Hypothalamus (tissue), 51 donors: ENCODE measurements at places on chromosomes 2 and 18.

DNA sequence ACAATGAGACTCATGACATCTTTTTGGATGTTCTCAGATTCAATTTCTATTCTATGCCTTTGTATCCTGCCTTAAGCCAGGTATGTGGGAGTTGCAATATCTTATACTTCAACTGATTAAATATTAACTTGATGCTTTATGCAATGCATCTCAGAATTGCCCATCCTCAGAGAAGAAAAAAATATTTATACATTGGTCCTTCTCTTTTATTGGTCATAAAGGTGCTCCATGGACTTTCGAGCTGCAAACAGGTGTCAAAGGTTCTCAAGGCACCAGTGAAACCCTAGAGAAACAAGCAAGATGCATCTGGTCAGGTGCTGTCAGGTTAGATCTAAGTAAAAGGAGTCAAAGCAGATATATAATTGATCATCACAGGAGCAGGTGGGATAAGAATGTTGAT, 690.5 kb downstream of the PLCL1 start:
- DNase-seq, result no peak

- DNase-seq, result no peak
These were observed 90.8 kb upstream of the HS6ST1 start for GRCh38 chr2:128409326-128410034.

DNA sequence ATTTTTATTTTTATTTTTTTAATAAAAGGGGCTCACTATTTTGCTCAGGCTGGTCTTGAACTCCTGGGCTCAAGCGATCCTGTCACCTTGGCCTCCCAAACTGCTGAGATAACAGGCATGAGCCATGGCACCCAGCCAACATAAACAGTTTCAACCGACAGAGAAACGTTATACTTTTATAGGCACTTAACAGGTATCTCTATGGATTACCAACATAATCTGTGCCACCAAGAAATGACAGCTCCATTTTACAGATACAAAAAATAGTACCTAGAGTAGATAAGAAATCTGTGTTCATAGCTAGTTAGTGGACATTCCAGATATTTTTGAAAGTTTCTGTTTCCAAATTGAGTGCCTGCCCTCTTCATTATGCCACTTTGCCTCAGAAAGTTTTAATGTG, 1316.7 kb downstream of the LRP1B start:
- DNase-seq, result no peak

DNA sequence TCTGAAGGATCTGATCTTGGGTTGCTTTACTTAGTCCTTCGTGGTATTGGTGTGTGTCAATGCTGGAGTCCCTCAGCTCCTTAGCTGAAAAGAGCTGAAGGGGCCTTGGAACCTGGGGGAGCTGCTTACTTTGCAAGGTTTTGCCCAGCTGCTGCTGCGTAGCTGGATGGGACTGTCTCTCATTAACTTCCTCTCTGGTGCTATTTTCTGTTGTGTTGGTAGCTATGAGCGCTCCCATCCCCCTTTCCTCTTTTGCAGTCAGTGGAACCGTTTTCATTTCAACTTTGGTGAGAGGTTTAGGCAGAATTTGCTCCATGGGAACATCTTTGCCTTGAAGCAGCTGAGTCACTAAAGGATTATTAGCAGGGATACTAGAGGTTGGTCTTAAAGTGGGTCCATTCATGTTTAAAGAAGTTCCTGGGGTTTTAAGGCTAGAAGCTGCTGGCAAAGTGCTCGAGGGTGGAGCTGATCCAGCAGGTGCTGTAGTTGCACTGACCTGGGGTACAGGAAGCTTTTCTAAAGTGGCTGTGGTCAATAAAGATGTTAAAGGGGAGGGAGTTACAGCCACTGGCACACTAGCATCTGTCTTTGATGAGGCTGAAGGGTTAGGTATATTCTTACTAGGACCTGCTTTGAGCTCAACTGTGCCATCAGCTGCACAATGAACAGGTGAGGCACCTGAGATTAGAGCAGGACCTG, 69.9 kb upstream of the DTNB start:
- no peak for DNase-seq

DNA sequence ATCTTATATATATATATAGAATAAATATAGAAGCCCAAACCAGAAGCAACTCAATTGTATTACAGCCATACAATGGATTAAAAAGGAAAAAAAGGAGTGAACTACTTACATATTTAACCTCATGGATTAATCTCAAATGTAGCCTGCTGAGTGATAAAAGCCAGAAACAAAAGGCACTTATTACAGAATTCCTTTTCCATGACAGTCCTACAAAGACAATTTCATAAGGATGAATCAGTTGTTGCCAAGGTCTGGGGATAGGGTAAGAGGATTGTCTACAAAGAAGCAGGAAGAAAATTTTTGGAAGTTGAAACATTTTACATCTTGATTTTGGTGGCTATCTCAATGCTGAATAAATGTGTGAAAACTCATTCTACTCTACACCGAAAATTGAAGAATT, 103.9 kb upstream of the DCC start:
- no peak for DNase-seq

DNA sequence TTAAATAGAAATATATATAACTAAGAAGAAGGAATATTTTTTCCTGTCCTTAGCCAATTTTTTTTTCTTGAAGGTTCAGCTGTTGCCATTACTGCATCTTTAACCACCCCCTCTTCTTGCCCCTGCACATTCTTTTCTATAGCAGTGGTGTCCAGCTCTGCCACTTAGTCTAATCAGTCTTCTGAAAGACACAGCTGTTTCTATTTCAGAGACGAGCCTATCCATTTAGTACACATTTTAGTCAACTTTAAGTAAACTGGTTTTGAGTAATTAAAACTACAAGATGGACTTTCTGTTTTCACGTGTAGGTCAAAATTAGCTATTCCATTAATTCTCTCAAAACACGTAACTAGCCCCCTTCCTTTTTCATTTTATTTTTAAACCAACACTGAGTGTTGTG, 21.0 kb downstream of the SPOPL start:
- no peak for DNase-seq

- DNase-seq, result no peak
These were observed 73.4 kb downstream of the CDCA7 start for GRCh38 chr2:173427887-173428668.

DNA sequence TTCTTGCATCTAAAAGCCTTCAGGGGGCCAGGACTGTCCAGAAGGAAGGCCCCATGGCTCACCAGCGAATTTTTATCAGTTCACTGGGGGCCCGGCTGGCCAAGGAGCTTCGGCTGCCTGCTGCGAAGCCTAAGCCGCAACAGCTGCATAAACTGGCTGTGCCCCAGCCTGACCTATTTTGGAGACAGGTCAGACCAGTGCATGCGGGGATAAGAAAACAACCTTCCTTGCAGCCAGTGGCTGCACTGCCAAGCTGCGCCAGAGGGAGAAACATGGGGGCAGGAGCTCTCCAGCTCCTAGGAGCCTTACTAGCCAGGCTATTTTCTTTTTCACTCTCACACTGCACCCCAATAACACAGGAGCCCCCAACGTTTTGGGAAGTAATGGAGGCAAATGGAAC, 15.2 kb downstream of the PAX3 start:
- DNase-seq, result no peak

DNA sequence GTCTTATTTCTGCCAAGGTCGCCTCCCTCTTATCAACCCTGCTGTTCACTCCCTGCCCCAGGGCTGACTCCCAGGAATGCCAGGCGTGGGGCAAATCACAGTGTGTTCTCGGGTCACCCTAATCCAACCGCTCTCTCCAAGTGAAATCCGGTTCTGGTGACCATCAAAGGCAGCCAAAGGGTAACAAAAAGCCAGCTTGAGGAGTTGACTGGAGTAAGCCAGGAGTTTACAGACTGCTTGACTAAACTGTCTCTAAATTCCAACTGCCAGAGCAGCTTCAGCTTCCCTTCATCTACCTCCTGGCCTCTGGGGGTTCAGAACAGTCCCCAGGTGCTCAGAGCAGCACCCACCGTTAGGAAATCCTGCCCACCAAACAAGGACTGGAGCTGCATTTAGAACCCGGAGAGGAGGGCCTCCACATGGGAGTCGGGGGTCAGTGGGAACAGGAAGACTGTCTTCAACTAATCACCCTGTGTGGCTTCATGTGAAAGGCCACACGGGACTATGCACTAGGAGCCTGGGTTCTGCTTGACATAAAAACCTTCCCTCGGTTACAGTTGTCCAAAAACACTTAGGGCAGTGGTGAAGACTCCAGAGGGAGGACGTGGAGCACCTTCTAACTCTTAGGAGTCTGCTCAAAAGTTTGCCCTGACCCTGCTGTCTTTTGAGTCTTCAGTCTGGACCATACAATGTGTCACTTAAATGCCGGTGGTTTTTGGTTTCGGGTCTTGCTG, 24.2 kb upstream of the MCFD2 start:
- DNase-seq, result no peak

DNA sequence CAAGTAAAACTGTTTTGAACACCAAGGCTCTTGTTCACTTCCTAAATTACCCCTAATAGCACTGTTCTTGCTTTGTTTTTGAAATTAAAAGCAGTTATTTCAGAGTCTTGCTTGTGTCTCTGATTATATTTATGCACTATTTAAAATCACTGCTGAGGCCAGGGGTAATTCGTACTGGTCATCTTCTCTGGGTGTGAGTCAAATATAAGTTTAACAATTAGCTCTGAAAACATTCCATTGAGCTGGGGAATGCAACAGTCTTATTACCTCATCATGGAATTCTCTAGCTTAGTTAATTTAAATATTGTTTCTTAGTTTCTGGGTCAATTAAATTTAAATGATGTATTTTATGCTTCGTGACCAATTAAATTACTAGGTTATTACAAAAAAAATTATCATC, 135.0 kb downstream of the MEIS1 start:
- DNase-seq, result no peak

- no peak for DNase-seq
These were observed 184.0 kb upstream of the CHAC2 start for GRCh38 chr2:53583583-53583982.

DNA sequence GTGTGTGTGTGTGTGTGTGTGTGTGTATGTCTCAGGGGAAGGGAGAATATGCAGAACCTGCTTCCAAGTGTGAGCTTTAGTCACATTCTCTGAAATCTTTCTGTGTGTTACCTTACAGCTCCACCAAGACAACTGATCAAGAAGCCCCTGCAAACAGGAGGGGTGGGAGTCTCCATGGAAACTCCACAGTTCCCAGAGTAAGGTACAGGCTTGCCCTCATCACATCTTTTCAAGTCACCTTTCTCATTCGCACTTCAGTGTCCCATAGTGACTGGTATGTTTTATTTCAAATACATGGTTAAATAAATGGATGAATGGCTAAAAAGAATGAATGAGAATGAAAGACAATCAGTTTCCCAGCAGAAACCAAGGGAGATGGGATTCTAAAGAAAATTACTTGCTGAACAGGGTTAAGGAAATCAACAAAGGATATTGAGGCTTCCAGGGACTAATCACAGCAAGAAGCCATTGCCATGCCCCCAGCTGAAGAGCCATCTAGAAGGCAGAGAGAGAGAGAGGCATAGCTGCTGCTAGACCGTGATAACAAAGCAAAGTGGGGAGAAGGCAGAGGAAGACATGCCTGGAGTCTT, 987.2 kb upstream of the CELF4 start:
- no peak for DNase-seq

GRCh38 chr2:72326759-72327158, 179.1 kb upstream of the CYP26B1 start:
- no peak for DNase-seq

- no peak for DNase-seq
These were observed 8.9 kb upstream of the DGUOK start for GRCh38 chr2:73917696-73918207.

GRCh38 chr2:29841386-29842004, 79.9 kb downstream of the ALK start:
- DNase-seq, result peak; percentile 7

DNA sequence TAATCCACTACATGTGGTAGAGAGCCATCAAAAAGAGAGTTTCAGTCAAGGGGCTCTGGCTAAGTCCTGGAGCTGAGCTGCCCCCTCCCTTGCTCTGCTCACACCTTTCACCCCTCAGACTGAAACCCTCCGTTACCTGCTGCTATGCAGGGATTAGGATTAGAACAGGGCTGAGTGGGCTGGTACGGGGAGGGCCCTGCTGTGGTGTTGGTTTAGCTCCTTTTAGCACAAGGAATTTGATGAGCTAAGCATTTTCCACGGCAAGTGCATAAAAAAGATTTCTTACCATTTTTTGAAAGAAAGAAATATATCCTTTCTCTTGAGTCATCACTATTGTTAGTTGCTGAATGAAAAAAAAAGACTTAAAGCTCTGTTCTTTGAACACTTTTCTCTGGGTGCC, 46.3 kb downstream of the TCF7L1 start:
- no peak for DNase-seq

DNA sequence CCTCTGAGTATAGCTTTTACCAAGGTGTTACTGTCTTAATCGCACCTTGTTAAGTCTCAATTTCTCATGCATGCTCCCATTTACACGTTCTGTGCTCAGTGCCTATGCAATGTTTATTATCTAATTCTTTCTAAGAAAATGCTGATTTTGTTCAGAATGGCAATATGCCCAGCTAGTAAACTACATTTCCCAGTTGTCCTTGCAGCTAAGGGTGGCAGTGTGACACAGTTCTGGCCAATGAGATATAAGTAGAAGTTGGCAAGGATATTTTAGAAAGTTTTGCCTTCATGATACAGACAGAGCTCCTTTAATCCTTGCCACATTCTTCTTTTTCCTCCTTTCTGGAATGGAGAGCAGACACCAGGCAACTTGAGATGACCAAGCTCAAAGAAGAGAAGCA, 45.3 kb downstream of the POLE4 start:
- no peak for DNase-seq

- no peak for DNase-seq
These were observed 46.3 kb downstream of the CABLES1 start for GRCh38 chr18:23181547-23181946.

GRCh38 chr2:204012072-204012653, 75.6 kb downstream of the ICOS start:
- no peak for DNase-seq

GRCh38 chr2:172893111-172893510, 157.5 kb downstream of the RAPGEF4 start:
- DNase-seq, result no peak

DNA sequence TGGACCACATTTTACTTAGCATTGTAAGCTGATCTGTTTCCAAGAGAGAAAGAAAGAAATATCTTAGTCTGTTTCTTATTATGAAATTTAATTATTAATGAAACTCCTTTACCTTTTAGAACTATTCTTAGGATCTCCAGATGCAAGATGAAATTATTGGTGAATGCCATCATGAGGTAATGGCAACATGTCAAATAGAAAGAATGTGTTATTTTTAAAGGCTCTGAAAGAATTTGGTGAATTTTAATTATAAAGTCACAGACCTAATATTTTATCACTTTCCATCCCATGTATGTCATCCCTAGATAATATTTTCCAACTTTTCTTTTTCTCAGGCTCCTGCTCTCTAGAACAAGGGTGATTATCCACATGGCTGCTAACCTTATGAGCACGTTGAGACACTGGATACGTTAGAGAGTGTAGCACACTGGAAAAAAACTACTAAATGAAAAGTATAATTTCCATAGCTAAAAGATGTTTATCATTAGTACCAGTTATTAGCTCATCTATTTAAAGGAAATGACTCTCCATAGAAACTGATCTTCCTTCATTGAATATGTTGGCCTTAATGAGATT, 95.2 kb upstream of the SCG2 start:
- no peak for DNase-seq

DNA sequence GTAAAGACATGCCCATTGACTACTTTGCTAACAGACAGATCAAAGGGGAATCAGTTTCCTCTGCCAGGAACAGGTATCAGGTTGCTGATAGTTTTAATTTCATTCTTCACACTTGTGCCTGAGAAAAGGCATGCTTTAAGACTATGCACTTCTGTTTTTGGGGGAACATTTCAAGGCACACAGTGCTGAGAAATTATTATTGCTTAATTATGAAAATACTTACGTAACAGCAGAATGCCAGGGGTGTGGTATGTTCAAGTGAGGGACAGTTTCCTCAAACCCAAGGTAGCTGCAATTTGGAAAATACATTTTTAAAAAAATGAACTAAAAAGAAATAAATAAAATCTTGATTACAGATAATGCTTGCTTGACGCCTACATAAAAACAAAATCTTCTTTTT, 1746.1 kb upstream of the PIK3C3 start:
- no peak for DNase-seq
